ENCODE measurements at places on chromosomes 6 and 20.
A peak's percentile ranks its signal among the peaks of the same experiment; 100 is the strongest.

- no peak for DNase-seq
Observed at GRCh38 chr6:86453232-86453631, 484.1 kb upstream of the HTR1E start.

DNA sequence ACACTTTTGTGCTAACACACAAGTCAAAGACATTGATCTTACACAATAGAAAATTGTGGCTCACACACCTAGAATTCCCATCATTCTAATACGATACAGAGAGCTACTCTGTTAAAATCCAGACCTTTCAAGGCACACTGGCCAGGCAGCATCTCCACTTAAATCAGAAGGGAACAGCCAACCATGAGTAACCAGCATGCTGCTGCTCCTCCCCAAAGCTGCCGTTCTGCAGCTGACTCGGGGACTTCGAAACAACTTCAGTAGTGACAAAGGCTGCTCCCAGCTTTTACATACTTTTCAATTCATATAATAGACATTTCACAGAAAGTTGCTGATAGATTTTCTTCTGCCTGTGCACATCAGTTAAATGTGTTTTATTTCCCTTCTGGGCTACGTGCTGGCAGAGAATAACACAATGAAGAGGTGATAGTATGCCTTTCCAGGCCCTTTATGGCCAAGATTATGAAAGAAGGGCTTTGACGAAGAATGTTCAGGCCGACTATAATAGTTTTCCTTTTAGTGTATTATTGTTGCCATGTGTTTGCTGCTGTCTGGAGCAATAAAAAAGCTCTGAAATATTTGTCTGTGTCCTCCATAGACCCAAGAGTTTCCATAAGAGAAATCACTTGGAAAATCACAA is 159.0 kb downstream of the GMDS start:
- DNase-seq = no peak

- DNase-seq = peak; percentile 65
Observed at GRCh38 chr6:118776607-118777549, 117.1 kb upstream of the ASF1A start.

DNA sequence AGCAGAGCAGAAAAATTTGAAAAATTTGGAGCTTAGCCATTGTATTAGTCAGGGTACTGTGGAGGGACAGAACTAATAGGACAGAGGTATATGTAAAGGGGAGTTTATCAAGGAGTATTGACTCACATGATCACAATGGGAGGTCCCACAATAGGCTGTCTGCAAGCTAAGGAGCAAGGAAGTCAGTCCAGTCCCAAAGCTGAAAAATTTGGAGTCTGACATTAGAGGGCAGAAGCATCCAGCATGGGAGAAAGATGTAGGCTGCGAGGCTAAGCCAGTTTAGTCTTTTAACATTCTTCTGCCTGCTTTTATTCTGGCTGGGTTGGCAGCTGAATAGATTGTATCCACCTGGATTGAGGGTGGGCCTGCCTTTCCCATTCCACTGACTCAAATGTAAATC is 82.0 kb downstream of the SMPDL3A start:
- no peak for DNase-seq

DNA sequence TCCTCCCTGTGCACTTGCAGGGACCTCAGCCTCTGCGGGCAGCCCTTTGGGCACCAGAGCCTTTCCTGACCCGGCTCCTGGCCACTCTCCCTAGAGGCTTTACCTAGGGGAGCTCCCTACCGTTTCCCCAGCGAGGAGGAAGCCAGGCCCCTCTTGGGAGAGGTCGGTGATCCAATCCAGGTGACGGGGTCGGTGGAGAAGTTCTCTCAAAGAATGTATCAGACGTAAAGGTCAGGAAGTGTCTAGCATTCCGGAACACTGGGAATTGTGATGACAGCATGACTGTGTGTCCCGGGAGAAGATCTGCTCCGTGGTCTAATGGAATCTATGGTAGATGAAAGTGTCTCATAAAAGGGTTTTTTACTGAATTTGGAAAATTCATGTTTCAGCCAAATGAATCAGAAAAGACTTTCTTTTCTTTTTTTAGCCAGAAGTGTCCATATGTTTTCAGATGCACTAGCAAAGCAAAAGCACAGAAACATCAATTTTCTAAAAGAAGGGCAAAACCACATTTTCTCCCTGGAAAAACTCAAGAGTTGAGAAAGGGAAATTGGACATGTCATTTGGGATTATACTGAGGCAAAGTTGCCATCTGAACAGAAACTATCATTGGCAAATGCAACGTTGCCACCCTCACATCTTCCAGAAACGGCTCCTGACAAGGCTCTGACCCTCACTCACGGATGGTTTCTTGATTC is 289.4 kb downstream of the THBS2 start:
- no peak for DNase-seq

GRCh38 chr6:158027590-158028285 is 46.1 kb downstream of the SYNJ2 start:
- no peak for DNase-seq

GRCh38 chr6:71028236-71028876 is 71.5 kb upstream of the B3GAT2 start:
- no peak for DNase-seq

- DNase-seq = no peak
Observed at GRCh38 chr20:17505636-17506517, 25.3 kb downstream of the BFSP1 start.
